ENCODE measurements at places on chromosomes 5 and 9. TPM values are rescaled to one million over a fixed set of nuclear protein-coding genes. Genes with fewer than 3 reads are reported as not detected.

DNA sequence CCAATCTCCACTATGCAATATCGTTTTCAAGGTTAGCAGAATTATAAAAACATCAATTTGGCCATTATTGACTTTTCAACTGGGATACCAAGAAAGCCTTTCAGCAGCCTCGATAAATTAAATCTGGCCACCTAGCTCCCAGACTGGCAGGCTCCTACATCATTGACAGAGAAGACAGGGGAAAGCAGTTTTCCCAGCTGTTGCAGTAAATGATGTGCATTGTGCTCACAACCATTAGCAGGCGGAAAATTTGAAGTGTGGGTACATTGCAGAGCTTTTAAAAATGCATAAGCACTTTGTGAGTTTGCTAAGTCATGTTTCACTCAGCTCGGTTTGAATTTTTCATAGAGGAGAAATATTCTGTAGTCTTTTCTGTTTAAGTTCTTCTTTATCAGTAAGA lies 297.9 kb downstream of the KCTD16 start:
- no peak for DNase-seq
- no peaks in the 10 kb centered on the region for H3K4me1 ChIP-seq
- H3K36me3 ChIP-seq, result no peaks in the 10 kb centered on the region
- H3K27ac ChIP-seq, result no peak overlapping the region
- H3K27me3 ChIP-seq, result no peaks in the 10 kb centered on the region
- H3K4me3 ChIP-seq, result no peak overlapping the region

SLC34A3 gene
- total RNA-seq, result not detected

GRCh38 chr5:163533223-163533622 lies 27.8 kb downstream of the MAT2B start:
- no peaks in the 10 kb centered on the region for H3K27me3 ChIP-seq
- H3K36me3 ChIP-seq, result no peaks in the 10 kb centered on the region
- no peaks in the 10 kb centered on the region for H3K4me1 ChIP-seq
- H3K4me3 ChIP-seq, result no peak overlapping the region

- H3K27me3 ChIP-seq, result no peaks in the 10 kb centered on the region
- H3K36me3 ChIP-seq, result no peaks in the 10 kb centered on the region
- H3K4me3 ChIP-seq, result no peak overlapping the region
- H3K4me1 ChIP-seq, result peaks cover 3% of the 10 kb centered on the region
- DNase-seq, result no peak
Measured at GRCh38 chr5:170192829-170193228, 40.0 kb upstream of the C5orf58 start.

SLC4A9 gene
- total RNA-seq, result 0.18 TPM

Measured in lung (tissue), 17 donors.